ENCODE measurements at places on chromosomes 3 and 15. TPM values are rescaled to one million over a fixed set of nuclear protein-coding genes. Genes with fewer than 3 reads are reported as not detected.

DNA sequence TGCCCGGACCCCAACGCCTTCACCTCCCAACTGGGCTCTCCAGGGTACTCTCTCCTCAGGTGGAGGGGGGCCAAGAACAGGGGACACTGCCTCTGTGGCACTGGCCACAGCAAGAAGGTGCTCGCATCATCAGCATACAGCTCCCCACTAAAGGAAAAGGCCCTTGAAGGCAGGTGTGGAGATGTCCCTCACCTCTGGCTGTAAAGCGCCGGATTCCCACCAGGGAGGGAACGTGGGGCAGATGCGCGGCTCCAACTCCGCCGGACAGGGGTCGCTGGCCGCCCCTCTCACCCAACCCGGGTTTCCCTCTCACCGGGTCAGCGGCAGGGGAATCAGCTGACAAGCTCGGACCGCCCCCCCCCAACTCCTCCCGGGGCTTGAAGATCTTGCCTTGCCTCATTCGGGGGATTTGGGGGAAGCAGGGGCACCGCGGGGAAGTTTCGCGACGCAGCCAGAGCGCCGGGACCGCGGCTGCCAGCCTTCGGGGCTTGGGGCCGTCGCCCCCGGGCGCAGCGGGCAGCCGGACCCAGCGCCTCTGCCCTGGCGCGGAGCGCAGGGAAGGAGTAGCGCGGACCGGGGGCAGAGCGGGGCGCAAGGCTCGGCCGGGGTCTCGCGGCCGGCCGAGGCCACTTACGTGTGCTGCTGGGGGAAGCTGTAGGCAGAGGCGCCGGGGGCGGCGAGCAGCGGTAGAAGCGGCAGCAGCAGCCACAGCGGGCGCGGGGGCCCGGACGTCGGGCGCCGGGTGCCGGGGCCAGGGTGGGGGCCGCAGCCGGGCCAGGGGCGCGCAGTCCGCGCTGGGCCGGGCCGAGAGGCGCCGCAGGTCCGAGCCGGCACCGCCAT lies 630 bp downstream of the CACNA2D2 start:
- H3K27ac ChIP-seq = no peak overlapping the region
- peak; percentile 46 for ATAC-seq
- no peaks in the 10 kb centered on the region for H3K4me1 ChIP-seq

GRCh38 chr3:99967796-99968195 lies 146.5 kb downstream of the FILIP1L start:
- no peak overlapping the region for H3K27ac ChIP-seq
- H3K36me3 ChIP-seq = peaks cover 5% of the 10 kb centered on the region
- H3K4me3 ChIP-seq = no peak overlapping the region
- peaks cover 9% of the 10 kb centered on the region for H3K4me1 ChIP-seq
- no peaks in the 10 kb centered on the region for H3K27me3 ChIP-seq

DNA sequence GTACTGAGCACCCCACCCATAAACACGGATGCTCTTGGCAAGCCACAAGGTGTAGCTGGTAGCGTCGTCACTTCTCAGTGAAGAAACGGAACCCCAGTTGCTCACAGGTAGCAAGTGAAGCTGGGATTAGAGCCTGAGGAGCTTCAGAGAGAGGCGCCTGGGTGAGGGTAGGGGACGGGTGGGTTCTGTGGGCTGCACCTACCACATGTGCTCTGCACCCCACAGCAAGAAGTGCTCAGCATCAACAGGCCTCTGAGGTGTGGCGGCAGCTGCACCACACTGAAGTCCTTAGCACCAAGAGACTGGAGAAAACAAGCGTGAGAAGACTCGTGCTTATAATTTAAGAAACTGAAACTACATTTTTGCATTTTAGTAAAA lies 9.8 kb downstream of the MAP6D1 start:
- H3K4me1 ChIP-seq = peaks cover 5% of the 10 kb centered on the region
- no peak overlapping the region for H3K4me3 ChIP-seq
- peak; percentile 35 for ATAC-seq
- no peaks in the 10 kb centered on the region for H3K27me3 ChIP-seq
- peaks cover 51% of the 10 kb centered on the region for H3K36me3 ChIP-seq

- no peaks in the 10 kb centered on the region for H3K27me3 ChIP-seq
- no peaks in the 10 kb centered on the region for H3K36me3 ChIP-seq
- no peak overlapping the region for H3K27ac ChIP-seq
- no peak for ATAC-seq
- no peak overlapping the region for H3K4me3 ChIP-seq
Measured at GRCh38 chr3:97515076-97515475, 249.5 kb upstream of the ARL6 start.

DNA sequence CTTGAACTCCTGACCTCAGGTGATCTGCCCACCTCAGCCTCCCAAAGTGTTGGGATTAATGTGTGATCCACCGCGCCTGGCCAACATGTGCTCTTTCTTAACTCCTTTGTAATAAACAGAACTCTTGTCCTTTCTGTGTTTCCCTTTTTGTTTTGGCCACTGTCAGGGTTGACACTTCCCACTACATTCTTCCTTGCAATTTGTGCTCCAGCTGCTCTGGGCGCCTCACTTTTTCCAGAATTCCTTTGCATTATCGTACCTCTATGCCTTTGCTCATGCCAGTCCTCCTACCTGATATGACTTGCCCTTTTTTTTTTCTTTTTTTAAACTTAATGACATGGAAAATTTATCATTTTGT lies 38.8 kb upstream of the SMAD3 start:
- no peak overlapping the region for H3K4me3 ChIP-seq
- peaks cover 25% of the 10 kb centered on the region for H3K4me1 ChIP-seq
- peaks cover 5% of the 10 kb centered on the region for H3K27me3 ChIP-seq
- H3K27ac ChIP-seq = no peak overlapping the region
- no peak for ATAC-seq

DNA sequence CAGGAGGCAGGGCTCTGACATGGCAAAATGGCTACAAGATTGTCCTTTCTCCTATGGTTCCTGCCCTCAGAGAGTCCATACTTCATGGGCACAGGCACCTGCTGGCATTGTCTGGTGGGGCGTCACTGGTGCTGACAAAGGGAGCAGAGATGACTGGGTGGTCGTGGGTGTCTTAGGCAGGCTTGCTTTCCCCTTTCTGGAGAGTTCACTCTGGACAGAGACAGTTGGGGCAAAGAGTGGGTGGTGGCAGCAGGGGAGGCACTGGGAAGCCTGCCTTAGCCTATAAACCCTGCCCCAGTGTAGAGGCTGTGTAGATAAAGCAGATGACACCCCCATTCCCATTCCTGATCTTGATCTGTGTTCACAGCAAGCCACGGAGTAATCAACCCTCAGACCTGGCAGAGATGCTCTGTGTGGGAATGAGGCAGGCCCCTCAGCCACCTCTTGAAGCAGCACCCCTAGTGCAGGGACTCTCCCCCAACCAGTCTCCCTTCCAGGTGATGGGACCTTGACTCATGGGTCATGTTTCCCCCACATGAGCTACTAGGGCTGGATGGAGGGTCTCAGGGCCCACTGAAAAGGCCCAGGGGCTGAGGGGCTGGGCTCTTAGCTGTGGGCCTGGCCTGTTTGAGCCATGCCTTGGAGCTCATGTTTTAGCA lies 20.7 kb upstream of the DOCK3 start:
- no peak overlapping the region for H3K4me3 ChIP-seq
- H3K4me1 ChIP-seq = peaks cover 12% of the 10 kb centered on the region
- no peaks in the 10 kb centered on the region for H3K27me3 ChIP-seq
- peaks cover 4% of the 10 kb centered on the region for H3K36me3 ChIP-seq

- no peak overlapping the region for H3K27ac ChIP-seq
- no peaks in the 10 kb centered on the region for H3K27me3 ChIP-seq
- peaks cover 99% of the 10 kb centered on the region for H3K36me3 ChIP-seq
- H3K4me1 ChIP-seq = peaks cover 34% of the 10 kb centered on the region
- ATAC-seq = no peak
- no peak overlapping the region for H3K4me3 ChIP-seq
Measured at GRCh38 chr3:70999730-71000129, 583.8 kb downstream of the FOXP1 start.

DNA sequence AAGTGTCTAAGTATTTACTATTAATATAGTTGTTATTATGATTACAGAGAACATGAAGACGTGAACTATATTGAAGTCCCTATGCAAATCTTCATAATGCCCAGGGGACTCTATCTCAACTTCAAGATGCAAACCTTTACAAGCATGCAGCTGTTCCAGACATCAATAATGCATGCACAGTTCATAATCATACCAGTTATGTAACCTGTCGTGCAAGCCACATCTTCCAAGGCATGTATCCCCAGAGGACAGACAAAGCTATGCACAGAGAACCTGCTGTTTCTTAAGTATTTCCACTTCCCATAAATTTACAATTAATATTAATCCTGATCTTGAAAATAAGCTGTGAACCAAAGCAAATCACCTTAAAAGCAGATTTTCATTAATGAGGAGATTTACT lies 534.1 kb downstream of the TUSC7 start:
- H3K4me1 ChIP-seq = no peaks in the 10 kb centered on the region
- no peaks in the 10 kb centered on the region for H3K27me3 ChIP-seq
- H3K27ac ChIP-seq = no peak overlapping the region
- ATAC-seq = no peak
- no peaks in the 10 kb centered on the region for H3K36me3 ChIP-seq
- H3K4me3 ChIP-seq = no peak overlapping the region

DNA sequence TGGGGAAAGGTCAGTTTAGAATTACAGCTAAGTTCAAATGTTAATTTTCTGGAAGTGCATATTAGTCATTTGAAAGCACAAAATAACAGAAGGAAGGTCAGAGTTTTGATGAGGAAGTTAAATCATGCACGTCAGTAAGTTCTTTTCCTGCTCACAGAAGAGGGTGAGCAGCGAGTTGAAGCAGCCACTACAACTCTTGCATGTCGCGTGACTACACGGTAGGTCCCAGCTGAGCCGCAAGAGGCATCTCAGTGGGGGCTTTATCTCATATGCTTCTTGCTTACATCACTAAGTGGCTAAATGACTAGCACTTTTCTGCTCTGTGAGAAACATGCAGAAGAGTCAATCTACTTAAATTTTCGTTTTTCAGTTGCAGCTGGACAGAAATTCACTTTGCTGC lies 21.3 kb upstream of the SEC62 start:
- H3K36me3 ChIP-seq = no peaks in the 10 kb centered on the region
- H3K4me1 ChIP-seq = peaks cover 9% of the 10 kb centered on the region
- peak overlapping the region; percentile 0 for H3K27ac ChIP-seq
- H3K4me3 ChIP-seq = peak overlapping the region; percentile 23

- H3K27ac ChIP-seq = peak overlapping the region; percentile 14
- peak; percentile 99 for ATAC-seq
- no peaks in the 10 kb centered on the region for H3K36me3 ChIP-seq
- no peaks in the 10 kb centered on the region for H3K27me3 ChIP-seq
- H3K4me1 ChIP-seq = no peaks in the 10 kb centered on the region
Measured at GRCh38 chr3:101890716-101891115, 41.4 kb downstream of the NFKBIZ start.

DNA sequence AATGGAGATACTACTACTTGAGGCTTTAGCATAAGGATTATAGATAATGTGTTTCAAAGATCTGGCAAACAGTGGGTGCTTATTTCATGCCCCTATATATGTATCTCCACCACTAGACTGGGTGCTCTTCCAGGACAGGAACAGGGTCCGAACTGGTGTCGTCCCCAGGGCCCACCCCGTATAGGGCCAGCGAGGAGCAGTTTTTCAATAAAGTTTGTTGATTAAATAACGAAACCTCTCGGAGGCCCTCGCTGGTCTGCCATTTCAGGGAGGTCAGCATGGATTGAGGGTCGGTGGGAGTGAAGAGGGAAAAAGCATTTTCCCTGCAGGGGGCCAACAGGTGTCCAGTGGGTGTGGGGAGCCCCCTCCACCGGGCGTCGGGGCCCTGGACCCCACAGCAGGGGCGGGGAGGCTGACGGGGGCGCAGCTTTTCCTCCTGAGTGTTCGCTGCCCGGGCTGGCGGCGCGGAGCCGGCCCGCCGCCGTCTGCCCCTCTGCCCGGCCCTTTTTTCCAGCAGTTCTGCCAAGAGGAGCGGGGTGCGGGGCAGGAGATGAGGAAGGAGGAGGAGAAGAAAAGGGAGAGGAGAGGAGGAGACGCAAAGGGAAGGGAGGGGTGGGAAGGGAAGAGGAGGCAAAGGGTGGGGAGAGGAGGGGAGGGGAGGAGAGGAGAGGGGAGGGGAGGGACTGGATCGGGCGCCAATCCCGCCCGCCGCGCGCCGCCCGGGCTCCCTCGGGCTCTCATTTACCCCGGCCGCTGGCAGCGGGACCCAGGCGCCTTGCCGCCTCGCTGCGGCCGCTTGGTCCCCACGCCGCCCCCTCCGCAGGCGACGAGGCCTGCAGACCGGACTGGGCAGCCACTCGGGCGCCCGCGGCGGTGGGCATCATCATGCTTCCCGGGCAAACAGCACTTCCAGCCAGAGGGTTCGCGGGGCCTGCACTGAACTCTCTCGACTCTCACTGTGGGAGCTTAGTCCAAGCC lies 66.3 kb downstream of the ISG20 start:
- H3K27me3 ChIP-seq = peaks cover 20% of the 10 kb centered on the region
- H3K27ac ChIP-seq = peak overlapping the region; percentile 8
- no peaks in the 10 kb centered on the region for H3K36me3 ChIP-seq
- peak overlapping the region; percentile 64 for H3K4me3 ChIP-seq
- H3K4me1 ChIP-seq = peaks cover 6% of the 10 kb centered on the region
- ATAC-seq = peak; percentile 24

GRCh38 chr3:187849016-187849654 lies 103.9 kb upstream of the BCL6 start:
- H3K27ac ChIP-seq = no peak overlapping the region
- no peaks in the 10 kb centered on the region for H3K27me3 ChIP-seq
- no peak overlapping the region for H3K4me3 ChIP-seq
- no peaks in the 10 kb centered on the region for H3K36me3 ChIP-seq

DNA sequence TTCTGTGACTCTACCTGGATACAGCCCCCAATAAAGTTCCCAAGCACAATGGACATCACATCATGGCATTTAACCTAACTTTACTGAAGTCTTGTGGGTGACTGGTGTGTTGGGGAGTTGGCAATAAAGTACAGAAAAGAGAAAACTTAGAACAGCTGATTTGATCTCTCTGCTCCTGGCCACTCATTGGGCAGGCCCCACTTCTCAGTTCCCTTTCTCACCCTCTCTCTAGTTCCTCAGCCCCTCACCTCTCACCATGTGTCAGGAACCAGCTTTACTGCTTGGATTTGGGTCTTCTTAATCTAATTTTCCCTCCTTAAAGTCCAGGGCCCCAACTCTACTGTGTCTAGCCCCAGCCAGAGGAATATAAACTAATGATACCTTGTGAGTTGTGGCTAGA lies 713 bp upstream of the MUC13 start:
- H3K36me3 ChIP-seq = no peaks in the 10 kb centered on the region
- ATAC-seq = no peak

GRCh38 chr3:158701420-158702065 lies 29.1 kb upstream of the LXN start:
- H3K27me3 ChIP-seq = no peaks in the 10 kb centered on the region
- H3K4me3 ChIP-seq = no peak overlapping the region
- peaks cover 62% of the 10 kb centered on the region for H3K36me3 ChIP-seq
- no peaks in the 10 kb centered on the region for H3K4me1 ChIP-seq
- peak overlapping the region; percentile 58 for H3K27ac ChIP-seq

GRCh38 chr3:5568451-5568850 lies 380.9 kb downstream of the EDEM1 start:
- H3K27me3 ChIP-seq = peaks cover 3% of the 10 kb centered on the region
- no peak for ATAC-seq
- no peaks in the 10 kb centered on the region for H3K36me3 ChIP-seq
- H3K4me3 ChIP-seq = no peak overlapping the region
- no peaks in the 10 kb centered on the region for H3K4me1 ChIP-seq
- H3K27ac ChIP-seq = no peak overlapping the region

Gene PAK6
- 1.4 TPM for total RNA-seq

Gene PHC3
- 98.7 TPM for total RNA-seq

Gene CLDN11
- not detected for total RNA-seq

Gene TMEM40
- total RNA-seq = not detected

Gene MASP1
- total RNA-seq = not detected
